ENCODE measurements at places on chromosomes 12 and 14.

- DNase-seq: no peak
Measured at GRCh38 chr12:78636231-78636855, 228.2 kb upstream of the SYT1 start.

- no peak for DNase-seq
Measured at GRCh38 chr12:58313091-58313855, 371.9 kb downstream of the ATP23 start.

GRCh38 chr12:119679081-119679480, 11.1 kb downstream of the PRKAB1 start:
- peak; percentile 74 for DNase-seq

- no peak for DNase-seq
Measured at GRCh38 chr14:56119201-56119981, 1.2 kb downstream of the PELI2 start.

GRCh38 chr12:69211160-69211559, 28.2 kb upstream of the CPSF6 start:
- no peak for DNase-seq

DNA sequence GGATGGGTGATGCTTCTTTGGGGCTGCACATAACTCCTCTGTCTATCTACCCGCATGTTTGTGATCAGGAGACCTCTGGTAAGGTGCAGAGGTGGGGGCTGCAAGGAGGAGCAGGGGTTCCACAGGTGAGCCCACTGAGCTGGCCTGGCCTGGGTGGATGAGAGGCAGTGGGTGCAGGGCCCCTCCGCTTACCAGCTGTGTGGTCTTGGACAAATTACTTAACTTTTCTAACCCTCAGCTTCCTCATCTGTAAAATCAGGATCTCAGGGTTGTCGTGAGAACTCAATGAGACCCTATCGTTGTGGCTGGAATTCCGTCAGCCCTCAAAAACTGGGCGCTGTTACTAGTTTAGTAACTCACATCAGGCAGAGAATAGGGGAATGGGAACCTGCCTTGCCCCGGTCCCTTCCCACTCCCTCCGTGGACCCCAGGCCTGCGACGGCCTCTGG, 7.5 kb downstream of the PTPN6 start:
- DNase-seq: no peak

DNA sequence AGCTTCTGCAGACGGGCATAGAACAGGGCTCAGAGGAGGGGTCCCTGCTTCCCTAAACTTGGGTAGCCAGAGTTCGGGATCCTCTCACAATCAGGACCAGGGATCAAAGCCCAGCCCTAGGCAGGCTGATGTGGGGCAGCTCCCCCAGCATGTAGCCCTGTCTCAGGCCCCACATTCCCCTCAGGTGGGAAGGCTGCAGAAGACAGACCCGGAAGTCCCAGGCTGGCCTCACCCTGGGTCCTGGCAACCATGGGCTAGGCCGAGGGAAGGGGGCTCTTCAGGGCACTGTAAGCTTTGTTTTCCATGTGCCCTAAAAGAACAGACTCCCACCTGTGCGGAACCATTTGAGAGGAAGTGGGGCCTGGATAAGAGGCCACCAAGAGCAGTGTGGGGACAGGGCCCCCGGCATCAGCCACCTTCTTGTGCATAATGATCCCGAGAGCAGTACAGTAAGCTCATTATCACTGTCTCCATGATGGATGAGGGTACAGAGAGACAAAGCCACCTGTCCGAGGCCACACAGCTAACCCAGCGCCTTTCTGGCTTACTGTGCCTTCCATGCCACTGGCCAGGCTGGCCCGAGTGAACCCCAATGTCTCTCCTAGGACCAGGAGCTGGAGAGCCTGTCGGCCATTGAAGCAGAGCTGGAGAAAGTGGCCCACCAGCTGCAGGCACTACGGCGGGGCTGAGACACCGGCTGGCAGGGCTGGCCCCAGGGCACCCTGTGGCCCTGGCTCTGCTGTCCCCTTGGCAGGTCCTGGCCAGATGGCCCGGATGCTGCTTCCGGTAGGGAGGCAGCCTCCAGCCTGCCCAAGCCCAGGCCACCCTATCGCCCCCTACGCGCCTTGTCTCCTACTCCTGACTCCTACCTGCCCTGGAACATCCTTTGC, 11.5 kb downstream of the CHGA start:
- no peak for DNase-seq

DNA sequence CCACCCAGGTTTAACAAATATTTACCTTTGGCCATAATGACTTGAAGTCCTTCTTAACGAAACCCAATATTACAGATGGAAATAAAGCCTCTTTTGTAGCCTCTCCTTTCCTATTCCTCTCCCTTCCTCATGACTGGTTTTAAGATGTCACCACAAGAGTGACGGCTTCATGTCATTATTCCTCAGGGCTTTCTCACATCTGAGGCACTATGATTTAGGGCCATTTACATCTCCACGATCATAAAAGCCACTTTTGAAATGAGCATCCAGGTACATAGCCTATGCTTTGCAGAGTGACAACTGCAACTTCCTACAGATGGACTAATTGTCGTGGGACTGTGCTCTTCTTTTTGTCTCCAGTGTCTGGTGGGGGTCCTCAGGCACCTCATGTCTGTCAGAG, 32.3 kb upstream of the DACT1 start:
- no peak for DNase-seq
